ENCODE measurements at places on chromosomes 11 and 22.
A peak's percentile ranks its signal among the peaks of the same experiment; 100 is the strongest.

DNA sequence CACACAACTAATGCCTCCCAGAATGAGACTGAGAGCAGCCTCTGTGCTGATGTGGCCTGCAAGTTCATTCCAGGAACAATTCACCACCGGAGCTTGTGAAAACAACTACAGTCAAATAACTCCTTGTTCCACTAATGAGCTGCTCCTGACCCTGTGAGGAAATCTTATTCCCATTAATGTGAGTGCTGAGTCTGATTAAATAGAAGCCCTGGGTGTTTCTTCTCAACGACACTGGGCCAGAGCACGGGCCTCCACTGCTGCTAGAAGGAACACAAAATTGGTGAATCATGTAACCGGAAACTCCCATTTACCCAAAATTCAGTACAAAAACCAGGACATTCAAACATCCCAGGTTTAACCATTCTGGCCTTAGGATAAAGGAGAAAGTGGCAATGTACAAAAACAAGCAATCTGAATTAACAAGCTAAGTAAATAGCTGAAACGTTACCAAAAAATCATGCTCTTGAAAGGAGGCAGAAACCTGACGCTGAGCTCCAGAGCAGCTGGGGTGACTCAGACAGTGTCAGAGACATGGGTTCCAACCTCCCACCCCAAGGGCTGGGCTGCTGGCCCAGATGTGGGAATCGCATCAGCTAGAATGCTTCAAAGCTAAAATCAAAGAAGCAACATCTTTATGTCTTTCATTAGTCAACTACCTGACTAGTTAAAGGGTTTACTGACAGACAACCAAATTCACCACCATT, 26.7 kb downstream of the SERGEF start:
- DNase-seq: peak; percentile 79

GRCh38 chr22:17779286-17780115, 5.2 kb upstream of the BID start:
- DNase-seq: no peak

- no peak for DNase-seq
These were observed 1.7 kb downstream of the MALAT1 start for GRCh38 chr11:65500387-65501185.

GRCh38 chr11:118415062-118415738, 13.8 kb downstream of the ATP5MG start:
- DNase-seq: no peak

- peak; percentile 40 for DNase-seq
These were observed 10.4 kb downstream of the OR51B4 start for GRCh38 chr11:5291207-5291838.

DNA sequence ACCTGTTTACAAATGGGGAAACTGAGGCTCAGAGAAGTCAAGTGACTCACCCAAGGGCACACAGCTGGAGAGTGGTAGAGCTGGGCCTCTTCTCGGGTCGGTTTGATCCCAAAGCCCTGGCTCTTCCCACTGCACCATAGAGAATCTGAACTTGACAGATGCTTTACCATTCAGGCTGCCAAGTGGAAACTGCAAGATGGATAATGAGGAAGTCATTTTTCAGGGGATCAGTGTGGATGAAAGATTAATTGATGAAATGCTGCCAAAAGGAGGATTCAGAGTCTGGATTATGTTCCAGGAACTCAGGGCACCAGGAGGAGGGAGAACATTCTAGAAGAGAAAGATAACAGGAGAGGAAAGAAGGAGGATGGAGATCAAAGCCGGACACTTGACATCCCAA, 185.9 kb upstream of the ZBED5 start:
- DNase-seq: no peak

DNA sequence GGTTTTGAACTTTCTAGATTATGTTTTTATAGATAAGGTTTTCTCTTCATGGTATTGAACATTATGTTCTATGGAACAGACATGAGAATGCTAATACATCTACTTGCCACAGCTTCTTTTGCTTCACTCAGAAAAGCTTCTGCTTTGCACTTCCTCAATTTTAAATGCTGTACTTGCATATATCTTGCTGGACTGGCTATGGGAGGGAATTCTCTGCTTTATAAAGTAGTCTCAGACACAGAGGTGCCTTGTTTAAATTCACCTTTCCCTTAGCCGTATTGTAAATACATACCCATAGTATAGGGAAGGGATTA, 173.9 kb downstream of the DDX10 start:
- DNase-seq: no peak

GRCh38 chr22:17698948-17699347, 60.4 kb downstream of the BCL2L13 start:
- no peak for DNase-seq

- DNase-seq: no peak
These were observed 4.0 kb downstream of the ARL14EP start for GRCh38 chr11:30326906-30327305.

DNA sequence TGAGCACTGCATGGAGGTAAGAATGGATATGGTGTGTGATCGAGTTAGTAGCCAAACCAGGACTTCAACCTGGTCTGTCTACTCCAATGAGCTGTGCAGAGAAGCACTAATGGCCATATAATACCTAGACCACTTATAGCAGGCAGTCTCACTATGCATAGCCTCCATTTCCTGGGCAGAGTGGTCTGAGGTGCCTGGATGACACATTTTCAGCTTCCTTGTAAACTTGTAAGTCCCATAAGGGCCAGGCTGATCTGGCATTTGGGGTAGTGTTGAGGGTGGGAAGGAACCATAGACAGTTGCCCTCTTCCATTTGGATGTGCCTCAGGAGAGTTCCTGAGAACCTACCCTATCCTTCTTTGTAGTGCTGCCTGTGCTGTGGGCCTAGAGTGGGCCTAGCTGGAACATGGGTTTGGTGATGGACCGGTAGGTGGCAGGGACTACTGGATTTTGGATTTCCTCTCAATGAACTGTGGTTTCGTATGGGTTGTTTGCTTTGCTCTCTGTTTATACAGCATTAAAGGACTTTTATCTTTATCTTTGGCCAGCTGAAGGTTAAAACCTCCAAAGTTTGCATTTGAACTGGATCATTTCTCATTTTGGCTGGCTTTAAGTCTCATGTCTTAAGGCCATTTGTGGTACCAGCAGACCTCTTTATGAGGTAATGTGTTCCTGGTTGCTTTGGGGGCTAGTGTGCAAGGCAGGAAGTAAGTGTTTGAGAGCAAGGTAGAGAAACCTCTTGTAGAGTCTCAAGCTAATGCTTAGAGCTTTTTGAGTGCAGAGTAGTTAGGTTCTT, 86.9 kb downstream of the STIM1 start:
- no peak for DNase-seq

GRCh38 chr22:38941488-38941987, 15.9 kb upstream of the APOBEC3A start:
- no peak for DNase-seq

- DNase-seq: no peak
These were observed 50.3 kb downstream of the NAT10 start for GRCh38 chr11:34155757-34156062.

GRCh38 chr22:40476341-40476740, 105.9 kb downstream of the SGSM3 start:
- no peak for DNase-seq

- DNase-seq: no peak
These were observed 165.9 kb downstream of the BLID start for GRCh38 chr11:121950160-121950559.

GRCh38 chr11:11710556-11710955, 88.8 kb upstream of the GALNT18 start:
- DNase-seq: no peak
